ENCODE measurements at places on chromosomes 7 and 10.

GRCh38 chr10:3119796-3120459 lies 52.6 kb downstream of the PFKP start:
- DNase-seq, result peak; percentile 44

- no peak for DNase-seq
Measured at GRCh38 chr10:28632584-28632945, 44.8 kb upstream of the BAMBI start.

GRCh38 chr10:126233182-126234148 lies 154.8 kb downstream of the ADAM12 start:
- DNase-seq, result no peak

- DNase-seq, result no peak
Measured at GRCh38 chr7:41003611-41003940, 699.3 kb downstream of the INHBA start.

DNA sequence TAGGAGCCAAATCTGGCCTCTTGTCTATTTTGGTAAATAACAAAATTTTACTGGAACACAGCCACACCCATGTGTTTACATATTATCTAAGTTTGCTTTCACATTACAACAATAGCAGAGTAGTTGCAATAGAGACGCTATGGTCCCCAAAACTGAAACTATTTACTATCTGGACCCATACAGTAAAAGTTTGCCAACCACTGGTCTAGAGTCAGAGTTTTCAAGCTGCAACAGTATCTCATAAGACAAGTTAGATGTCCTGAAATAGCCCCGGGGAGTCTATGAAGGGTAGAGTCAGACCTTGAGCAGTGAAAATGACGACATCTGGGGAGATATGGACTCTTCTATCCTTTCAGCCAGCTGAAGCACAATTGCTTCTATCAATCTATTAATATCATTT lies 74.2 kb downstream of the CTNNA3 start:
- DNase-seq, result no peak

- DNase-seq, result no peak
Measured at GRCh38 chr10:108662975-108663374, 1260.3 kb downstream of the XPNPEP1 start.

- DNase-seq, result no peak
Measured at GRCh38 chr10:65802391-65802790, 1123.4 kb upstream of the LRRTM3 start.

DNA sequence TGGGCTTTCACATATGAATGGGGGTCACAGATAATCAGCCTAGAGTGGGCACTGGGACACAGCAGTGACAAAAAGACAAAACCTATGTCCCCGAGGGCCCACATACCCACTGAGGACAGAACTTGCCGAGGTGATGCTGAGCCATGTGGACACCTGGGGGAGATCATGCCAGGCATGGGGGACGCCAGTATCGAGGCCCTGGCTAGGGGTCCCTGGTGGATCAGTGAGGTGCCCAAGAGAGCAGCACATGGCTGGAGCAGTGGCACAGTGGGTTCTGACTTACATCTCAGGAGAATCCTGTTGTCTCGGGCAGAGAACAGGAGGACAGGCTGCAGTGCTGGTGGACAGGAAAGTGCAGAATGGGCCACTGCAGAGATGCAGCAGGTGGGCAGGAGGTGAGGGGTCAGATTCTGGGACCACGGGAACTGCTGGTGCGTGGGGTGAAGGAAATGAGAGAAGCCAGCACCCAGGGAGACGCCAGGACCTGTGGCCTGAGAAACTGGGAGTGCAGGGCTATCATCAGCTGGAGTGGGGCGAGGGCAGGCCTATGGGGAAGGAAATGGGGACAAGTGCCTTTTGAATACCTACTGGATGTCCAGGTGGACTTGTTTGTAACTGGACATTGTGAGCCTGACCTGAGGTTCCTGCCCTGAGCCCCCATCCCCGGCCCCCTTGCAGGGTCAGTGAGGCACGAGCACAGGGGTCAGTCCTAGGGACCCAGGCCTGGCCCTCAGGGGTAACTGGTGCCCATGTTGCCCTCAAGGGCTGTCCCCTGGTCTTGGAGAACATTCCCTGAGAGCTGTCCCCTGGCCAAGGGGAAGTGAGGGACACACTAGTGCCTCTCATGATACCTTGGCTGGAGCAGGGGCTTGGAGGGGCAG lies 91.2 kb upstream of the RET start:
- no peak for DNase-seq

DNA sequence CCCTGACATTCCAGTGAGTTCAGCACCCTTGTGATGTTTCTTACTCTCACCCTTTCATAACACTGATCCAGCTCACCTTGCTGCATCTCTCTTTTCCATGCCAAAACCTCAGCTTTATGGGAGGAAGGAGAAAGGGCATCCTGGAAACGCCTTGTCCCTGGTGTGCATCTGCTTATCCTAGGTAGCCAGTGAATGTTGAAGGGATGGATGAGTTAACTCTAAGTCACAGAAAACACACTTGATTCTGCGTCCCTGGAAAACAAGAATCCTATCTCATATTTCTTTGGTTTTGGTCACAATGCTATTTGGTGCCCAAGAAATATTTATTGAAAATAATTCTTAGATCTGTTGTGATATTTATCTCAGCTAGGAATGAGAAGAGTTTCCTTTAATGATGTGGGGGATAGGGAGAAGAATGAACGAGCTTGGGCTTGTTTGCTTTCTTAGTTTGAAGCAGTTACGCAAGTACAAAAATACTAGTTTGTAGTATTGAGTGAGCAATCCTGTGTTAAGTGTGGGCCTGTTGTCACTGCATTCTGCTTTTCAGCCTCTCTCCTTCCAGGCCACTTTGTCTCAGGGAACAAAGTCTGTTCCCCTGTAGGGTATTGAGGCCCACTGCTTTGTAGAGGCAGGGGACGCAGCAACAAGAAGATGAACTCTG lies 126.5 kb downstream of the ARID5B start:
- no peak for DNase-seq

DNA sequence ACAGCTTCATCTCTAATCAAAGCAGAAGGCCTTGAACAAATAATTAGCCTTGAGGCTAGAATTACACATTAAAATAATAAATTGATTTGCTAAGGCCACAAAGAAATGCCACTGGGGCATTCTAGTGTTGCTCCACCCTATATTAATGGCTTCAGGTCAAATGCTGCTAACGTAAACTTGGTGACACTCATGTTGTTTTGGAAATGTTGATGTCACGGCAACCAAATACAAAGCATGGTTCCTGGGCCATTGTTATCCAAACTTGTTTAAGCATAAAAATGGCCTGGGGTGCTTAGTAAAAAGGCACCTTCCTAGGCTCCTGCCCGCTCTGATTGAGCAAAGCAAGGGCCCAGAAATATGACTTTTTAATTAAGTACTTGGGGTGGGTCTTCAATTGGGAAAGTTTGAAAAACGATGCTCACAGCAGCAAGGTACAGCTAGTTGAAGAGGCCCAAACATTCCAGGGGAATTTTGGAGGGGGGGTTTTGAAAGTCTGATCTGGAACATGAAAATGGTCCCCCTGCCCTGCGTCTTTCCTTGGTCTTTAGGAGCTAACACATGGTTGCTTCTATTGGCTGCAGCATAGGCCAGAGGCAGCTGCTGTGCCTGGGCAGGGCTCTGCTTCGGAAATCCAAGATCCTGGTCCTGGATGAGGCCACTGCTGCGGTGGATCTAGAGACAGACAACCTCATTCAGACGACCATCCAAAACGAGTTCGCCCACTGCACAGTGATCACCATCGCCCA lies 67.8 kb downstream of the ABCC2 start:
- DNase-seq, result no peak

DNA sequence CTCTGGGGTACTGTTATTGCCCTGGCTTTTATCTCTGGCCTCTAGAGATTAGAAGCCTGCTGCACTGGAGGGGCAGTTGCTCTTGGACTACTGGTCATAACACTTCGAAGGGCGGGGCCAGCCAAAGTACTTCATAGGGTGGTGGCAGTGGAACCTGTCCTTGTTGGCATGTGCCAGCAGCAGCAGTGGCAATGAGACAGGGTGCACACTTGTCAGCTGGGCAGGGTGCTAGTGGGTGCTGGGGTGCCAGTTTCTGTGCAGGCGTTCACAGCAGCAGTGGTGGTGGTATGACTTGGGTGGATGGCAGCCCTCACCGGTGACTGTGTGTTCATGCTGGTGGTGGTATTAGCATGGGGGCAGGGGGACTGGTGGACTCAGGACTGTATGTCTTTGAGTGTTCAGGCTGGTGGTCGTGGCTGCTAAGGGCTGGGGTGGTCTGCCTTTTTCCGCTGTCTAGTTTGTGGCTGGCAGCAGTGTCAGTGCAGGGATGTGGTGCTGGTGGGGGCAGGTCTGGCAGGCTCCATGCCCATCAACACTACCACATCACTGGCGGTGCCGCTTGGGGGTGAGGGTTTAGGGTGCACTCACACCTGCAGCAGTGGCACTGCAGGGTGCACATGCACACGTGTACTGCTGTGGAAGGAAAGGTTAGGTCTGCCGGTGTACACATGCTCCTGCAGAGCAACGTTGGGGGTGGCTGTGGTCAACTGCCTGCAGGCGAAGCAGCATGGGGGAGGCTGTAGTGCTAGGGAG lies 176.1 kb upstream of the CDC14C start:
- DNase-seq, result no peak
